ENCODE measurements at places on chromosomes 1 and 21. TPM values are rescaled to one million over a fixed set of nuclear protein-coding genes. Genes with fewer than 3 reads are reported as not detected.

OR4F16 gene
- not detected for total RNA-seq

PRPF38B gene
- total RNA-seq = 58.4 TPM

PROK1 gene
- total RNA-seq = not detected

PLEKHN1 gene
- total RNA-seq = 0.10 TPM

S100A5 gene
- total RNA-seq = not detected

PRDM16 gene
- total RNA-seq = not detected

ICOSLG gene
- total RNA-seq = 15.4 TPM

NR5A2 gene
- not detected for total RNA-seq

GNAT2 gene
- not detected for total RNA-seq

SGIP1 gene
- 0.10 TPM for total RNA-seq

TSPEAR gene
- not detected for total RNA-seq

TMEM240 gene
- not detected for total RNA-seq

CCDC28B gene
- 3.7 TPM for total RNA-seq

PLPPR4 gene
- not detected for total RNA-seq

HMCN1 gene
- total RNA-seq = under 0.01 TPM

RAB42 gene
- total RNA-seq = 0.52 TPM

HCN3 gene
- total RNA-seq = 0.21 TPM

UTS2 gene
- 1.4 TPM for total RNA-seq
